ENCODE measurements at places on chromosomes 16 and 17.

- DNase-seq, result peak; percentile 45
Measured at GRCh38 chr16:29664091-29664921, 1.3 kb downstream of the SPN start.

DNA sequence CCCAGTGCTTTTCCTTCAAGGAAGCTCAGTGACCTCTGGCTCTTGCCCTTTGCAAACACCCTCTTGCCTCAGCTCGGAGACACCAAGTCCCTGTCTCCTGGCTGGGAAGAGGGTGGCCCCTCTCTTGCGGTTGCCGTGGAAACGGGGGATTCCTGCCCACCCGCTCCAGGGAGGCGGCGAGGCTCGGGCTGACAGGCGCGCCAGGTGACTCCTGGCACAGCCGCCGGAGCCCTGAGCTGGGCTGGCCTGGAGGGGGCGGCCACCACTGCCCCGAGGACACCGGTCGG is 71.4 kb downstream of the ABR start:
- DNase-seq, result no peak

GRCh38 chr17:9116861-9117568 is 95.7 kb downstream of the NTN1 start:
- DNase-seq, result no peak

GRCh38 chr16:56583351-56584168 is 5.8 kb upstream of the MT3 start:
- no peak for DNase-seq

DNA sequence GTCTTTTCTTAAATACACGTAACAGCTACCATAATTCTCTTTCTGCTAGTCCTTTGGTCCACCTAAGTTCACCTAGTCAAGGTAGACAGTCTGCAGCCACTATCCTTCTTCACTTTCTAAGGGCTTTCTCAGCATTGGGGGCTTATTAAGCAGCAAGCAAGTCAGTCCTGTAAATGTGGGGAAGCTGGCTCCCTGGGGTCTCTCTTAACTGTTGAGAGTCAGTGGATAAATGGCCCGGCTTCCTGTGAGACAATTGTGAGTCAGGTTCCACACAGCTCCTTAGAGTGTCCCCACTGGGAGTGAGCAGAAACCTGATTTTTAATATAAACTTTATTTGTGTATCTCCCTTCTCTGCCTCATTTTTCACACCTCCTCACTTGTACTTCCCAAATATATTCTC is 132.1 kb downstream of the CDH13 start:
- DNase-seq, result no peak

- DNase-seq, result no peak
Measured at GRCh38 chr16:30688701-30689100, 10.3 kb upstream of the SRCAP start.

DNA sequence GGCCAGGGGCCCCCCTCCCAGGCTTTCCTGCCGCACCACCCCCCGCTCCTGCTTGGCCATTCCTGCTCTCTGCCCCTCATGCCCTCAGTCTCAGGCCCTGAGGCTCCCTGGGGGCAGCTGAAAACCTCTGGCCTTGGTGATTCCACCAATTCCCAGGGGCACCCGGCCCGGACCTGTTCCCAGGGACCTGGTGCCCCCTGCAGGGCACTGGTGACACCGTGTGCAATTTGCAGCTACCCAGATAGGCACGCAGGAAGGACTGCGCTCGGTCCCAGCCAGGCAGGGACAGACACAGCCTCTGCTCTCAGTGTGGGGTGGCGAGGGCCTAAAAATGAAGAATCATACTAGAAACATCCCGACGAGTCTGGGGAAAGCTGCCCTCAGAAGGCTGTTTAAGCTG is 13.4 kb downstream of the WFDC1 start:
- DNase-seq, result no peak

GRCh38 chr17:48558057-48558830 is 13.3 kb upstream of the HOXB2 start:
- DNase-seq, result no peak

DNA sequence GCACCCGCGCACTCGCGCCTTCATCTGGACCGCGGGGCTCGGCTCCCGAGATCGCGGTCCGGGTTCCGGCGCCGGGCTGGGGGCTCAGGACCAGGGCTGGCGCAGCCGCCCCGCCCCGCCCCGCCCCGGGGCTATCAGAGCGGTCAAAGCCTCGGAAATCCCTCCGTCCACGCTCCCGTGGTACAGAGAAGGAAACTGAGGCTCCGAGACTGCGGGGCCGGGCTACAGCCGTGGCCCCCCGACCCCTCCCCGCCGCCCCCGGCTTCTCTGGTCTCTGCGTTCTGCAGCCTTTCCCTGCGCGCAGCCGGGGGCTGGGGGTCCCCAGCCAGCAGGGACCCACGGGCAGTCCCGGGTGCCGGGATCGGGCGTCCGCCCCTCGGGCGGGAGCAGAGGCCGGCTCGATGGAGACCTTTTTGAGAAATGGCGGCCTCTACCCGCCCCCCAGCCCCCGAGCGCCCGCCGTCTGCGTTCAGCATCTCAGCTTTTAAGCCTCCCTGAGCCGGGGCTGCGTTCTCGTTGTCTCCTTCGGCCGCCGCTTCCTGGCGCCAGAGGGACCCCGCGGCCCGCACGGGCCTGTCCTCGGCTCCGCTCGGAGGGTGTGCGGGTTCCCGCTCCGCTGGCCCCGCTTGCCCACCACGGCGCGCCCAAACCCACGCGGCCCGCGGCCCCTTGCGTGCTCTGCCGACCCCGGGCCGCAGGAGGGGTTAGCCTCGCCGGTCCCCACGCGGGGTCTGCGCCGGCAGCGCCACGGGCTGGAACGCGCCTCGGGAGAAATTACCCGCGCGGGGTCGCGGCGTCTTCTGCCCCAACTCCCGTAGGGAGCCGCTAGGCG is 1.5 kb upstream of the NPTX1 start:
- no peak for DNase-seq

- DNase-seq, result no peak
Measured at GRCh38 chr17:39782980-39783379, 45.2 kb downstream of the GRB7 start.

- DNase-seq, result no peak
Measured at GRCh38 chr16:27751676-27752075, 201.7 kb downstream of the KATNIP start.

- no peak for DNase-seq
Measured at GRCh38 chr16:13348416-13348815, 447.0 kb downstream of the SHISA9 start.

- DNase-seq, result no peak
Measured at GRCh38 chr17:50152736-50153135, 2.3 kb upstream of the PPP1R9B start.

GRCh38 chr16:66360624-66361324 is 5.7 kb upstream of the CDH5 start:
- no peak for DNase-seq

GRCh38 chr16:21060027-21060510 is 90.6 kb downstream of the DNAH3 start:
- DNase-seq, result no peak

DNA sequence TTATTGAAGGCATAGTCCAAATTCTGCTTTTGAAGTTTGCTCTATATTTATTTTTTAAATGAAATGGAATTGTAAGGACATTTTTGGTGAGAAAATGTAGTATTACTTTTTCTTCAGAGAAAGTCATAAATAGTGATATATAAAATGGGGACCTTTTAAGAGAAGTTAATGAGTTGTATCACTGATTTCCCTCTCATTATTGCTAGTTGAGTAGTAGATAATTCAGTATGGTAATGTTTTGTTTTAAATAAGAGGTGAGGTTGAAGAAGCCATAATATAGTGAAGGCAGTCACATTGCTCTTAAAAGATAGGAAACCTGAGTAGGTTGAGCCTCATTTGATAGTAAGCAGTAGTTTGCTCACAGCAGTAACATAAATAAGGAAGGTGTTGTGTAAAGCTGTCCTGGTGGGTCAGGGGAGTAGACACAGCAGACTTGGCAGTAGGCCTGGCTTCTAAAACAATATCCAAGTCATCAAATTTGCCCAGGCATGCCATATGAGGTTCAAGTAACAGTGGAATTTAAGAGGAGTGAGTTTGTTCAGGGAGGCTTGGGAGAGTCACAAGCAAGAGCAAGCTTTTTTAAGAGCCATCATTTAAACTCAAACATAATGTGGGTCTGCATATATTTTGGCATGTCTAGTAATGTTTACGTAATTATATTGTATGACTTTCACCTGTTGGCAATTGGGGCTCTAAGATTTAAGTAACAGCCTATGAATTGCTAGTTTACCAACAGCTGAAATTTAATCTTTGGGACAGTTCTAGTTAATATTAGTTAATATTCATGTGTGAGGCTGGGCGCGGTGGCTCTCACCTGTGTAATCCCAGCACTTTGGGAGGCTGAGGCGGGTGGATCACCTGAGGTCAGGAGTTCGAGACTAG is 6.5 kb downstream of the NFATC3 start:
- no peak for DNase-seq
